Activated CD4-positive, alpha-beta T cell treated with anti-CD3 and anti-CD28 coated beads, Interleukin-2, Interleukin-4, amounts not matched to agents 100 ng/mL and 50 ng/mL, durations not matched to agents 16 hours and 8 hours (primary cell): ENCODE measurements at places on chromosomes 4 and X.
A peak's percentile ranks its signal among the peaks of the same experiment; 100 is the strongest.

DNA sequence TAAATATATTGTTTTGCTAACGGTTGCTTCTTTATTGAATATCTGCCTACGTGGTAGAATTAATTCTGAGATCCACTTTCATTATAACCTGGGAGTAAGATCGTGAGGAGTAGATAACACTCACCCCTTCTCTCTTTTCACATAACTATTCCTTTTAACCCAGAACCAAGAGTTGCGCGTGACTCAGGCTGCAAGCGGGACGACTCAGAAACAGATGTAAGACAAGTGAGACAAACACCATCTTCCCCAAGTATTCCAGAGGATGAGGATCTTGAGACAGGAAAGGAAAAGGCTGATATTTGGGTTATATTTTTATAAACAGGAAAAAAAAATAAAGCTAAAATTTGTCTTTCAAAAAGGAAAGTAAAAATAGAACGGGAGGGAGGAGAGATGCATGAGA is 318.8 kb upstream of the NOCT start:
- no peak for DNase-seq

DNA sequence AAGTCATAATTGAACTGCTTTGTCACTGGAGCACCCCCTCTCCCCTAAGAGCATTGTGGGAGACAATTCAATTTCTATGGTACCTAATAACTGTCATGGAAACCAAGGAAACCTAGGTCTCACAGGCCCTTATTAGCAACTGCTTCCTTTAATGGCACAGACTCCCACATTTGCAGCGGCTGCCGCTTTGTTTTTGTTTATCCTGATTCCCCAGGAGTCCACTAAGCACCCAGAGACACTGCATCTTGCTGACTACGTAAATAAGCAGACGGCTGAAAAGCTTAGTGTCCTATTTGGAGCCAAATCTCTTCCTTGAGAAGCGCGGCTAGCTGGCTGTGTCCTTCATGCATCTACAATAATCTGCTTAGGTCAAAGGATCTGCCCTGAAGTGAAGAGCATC is 494.4 kb downstream of the TMA16 start:
- no peak for DNase-seq

DNA sequence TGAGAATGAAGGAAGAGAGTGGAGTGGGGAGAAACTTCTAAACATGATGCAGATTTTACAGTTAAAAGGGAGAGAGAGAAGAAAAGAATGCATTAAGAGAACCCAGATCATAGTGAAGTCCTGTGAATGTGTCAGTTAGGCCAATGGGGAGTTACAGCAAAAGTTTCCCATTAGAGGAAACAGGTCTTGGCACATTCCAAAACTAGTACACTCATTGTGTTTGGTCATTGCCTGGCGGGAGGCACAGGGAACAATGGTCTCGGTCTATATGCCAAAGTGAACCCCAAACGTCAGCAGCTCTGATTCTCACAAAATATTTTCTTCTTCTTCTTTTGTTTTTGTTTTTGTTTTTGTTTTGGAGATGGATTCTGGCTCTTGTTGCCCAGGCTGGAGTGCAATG is 284.5 kb upstream of the CTSO start:
- DNase-seq = no peak

GRCh38 chrX:130015181-130015580 is 32.7 kb downstream of the BCORL1 start:
- DNase-seq = no peak

- DNase-seq = no peak
Observed at GRCh38 chr4:71677568-71677967, 106.3 kb downstream of the GC start.

DNA sequence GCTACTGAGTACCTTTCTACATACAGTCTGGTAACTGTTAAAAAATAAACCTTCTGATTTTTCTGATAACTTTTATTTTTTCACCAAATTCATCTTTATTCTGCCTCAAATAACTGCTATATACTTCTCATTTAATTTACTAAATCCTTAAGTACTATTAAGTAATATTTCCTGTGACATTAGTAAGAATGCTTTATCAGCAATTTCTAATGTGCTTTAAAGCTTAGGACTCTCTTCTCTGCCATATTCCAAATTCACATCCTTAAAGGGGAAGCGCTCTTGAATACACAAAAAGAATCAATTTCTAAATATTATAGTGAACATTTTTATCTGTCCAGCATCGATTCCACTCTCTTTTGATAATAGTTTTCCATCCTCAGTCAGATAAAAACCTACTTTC is 81.1 kb downstream of the DCAF8L2 start:
- no peak for DNase-seq

DNA sequence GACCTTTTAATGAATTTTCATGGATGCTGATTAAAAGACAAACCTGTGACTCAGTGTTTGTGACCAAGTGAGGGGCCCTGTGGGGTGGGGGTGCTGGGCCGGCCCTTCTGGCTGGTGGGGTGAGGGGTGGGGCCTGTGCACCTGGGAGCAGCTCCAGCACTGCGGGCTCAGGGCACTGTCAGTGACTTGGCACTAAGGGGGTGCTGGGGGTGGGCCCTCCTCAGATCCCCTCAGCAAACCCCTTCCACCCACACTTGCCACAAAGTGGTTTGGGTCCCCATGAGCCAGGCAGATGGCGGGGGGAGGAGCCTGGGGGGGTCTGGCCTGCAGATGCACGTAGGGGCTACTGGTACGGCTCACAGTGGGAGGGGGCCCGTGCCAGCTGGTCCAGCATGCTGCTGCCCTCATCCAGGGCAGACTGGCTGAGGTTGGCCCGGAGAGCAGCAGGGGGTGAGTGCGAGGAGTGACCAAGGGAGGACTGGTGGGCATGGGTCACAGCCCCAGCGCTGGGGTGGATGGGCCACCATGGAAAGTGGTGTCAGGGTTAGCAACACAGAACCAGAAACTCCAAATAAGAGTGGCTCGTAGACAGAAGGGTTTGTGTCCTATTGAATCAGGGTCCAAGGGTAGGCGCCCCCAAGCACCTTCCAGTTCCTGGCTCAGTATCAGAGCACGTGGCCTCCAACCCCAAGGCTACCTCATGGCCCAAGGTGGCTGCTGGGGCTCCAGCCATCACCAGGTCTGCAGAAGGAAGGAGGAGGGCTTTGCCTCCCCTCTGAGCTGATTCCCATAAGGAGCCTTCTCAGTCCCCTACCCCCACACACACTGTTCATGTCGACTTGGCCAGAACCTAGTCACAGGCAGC is 10.1 kb downstream of the NKX1-1 start:
- no peak for DNase-seq

DNA sequence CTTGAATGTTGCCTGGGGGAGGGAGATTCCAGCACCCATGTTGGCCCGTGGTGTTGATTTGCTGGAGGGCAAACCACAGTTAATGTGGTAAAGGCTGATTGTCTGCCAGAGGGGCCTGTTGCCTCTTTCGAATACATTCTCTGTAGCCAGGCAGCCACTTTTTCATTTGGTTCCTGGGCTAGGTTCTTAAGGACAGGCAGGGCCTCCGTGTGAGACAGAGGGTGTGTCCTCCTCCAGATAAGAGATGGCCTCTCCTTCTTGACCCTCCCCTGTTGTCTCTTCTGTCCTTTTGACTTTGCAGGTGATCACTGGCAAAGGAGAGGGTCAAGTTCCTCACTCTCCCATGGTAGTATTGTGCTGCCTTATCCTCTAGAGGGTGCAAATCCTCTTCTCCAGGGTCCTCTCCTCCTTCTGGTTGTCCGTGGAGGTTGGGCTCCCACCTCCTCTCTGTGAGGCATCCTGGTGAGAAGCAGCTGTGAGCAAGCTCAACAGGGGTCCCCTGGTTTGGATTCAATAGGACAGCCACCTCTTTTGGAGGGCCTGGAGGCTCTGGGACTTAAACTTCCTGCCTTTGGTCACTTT is 44.9 kb downstream of the ZNF182 start:
- DNase-seq = peak; percentile 3

DNA sequence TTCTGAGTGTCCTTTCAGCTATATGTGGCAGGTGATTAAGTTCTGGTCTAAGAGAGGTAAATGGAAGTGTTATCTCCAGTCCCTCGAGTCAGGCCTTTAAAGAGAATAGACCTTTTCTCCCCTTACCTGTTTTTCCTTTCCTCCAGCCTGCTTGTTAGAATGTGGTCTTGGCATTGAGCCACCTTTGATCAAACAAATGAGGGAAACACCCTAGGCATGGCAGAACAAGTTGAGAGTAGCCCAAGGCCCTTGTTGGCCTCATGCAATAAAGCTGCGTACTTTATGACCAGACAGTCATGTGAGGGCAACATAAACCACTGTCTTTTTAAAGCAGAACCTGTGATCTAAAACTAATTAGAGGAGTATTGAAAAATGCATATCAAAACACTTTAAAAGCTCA is 13.2 kb upstream of the IL13RA2 start:
- no peak for DNase-seq

DNA sequence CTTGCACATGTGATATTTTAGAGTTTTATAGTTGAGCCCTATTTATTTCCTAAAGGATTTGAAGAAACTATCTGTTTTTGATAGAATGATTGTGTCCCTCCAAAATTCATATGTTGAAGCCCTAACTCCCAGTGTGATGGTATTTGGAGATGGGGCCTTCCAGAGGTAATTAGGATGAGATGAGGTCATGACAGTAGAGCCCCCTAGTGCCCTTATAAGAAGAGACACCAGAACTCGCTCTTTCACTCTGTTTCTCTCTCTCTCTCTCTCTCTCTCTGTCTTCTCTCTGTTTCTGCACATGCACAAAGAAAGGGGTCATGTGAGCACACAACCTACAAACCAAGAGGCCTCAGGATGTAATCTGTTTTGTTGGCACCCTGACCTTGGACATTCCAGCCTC is 921.9 kb upstream of the DIAPH2 start:
- no peak for DNase-seq

GRCh38 chr4:14247767-14248166 is 620.2 kb upstream of the BOD1L1 start:
- DNase-seq = no peak

DNA sequence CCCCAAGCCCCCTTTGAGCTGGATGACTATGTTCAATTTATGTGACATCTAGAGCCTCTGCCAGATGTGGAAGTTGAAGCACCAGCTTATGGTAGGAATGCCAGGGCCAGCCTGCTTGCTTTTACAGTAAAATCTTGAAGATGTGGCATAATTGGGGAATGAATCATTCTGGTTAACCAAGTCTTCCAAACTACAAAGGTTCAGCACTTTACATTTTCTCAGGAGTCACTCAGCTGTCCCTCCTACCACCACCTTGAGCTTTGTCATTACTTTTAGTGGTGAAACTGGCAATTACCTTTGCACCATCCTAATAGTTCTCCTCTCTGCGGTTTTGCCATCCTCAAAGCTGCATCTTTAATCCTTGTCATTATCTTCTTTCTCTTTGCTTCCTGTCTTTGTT is 172.2 kb downstream of the HS6ST2 start:
- no peak for DNase-seq

- DNase-seq = peak; percentile 51
Observed at GRCh38 chrX:151393514-151393913, 3.5 kb upstream of the VMA21 start.

- no peak for DNase-seq
Observed at GRCh38 chr4:88366460-88366859, 12.2 kb upstream of the HERC6 start.

DNA sequence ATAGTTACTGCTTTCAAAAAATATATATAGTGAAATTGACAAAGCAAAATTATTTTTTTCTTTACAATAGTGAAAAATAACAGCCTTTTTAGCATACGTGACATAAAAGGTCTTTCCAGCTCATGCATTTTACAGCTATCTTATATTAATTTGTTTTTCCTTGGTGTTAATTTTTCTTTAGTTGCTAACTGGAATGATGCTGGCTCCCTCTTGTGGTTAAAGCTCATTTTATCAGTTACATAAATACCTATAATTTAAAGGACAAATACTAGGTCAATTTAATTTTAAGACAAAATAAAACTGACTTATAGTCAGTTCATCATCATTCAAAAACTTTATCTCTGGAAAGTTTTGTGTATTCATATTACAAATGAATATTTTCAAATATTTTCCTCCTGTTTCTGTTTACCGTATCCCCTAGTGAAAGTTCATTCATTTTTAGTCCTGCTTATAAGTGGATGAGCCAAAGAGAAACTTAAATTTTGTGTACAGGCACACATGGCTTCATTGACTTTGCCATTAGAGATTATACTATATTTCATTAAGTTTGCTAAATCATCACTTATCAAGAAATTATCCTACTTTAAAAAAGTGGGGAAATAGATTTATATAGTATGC is 9.9 kb upstream of the ANAPC4 start:
- peak; percentile 28 for DNase-seq

- no peak for DNase-seq
Observed at GRCh38 chr4:111136438-111136837, 513.6 kb upstream of the PITX2 start.

DNA sequence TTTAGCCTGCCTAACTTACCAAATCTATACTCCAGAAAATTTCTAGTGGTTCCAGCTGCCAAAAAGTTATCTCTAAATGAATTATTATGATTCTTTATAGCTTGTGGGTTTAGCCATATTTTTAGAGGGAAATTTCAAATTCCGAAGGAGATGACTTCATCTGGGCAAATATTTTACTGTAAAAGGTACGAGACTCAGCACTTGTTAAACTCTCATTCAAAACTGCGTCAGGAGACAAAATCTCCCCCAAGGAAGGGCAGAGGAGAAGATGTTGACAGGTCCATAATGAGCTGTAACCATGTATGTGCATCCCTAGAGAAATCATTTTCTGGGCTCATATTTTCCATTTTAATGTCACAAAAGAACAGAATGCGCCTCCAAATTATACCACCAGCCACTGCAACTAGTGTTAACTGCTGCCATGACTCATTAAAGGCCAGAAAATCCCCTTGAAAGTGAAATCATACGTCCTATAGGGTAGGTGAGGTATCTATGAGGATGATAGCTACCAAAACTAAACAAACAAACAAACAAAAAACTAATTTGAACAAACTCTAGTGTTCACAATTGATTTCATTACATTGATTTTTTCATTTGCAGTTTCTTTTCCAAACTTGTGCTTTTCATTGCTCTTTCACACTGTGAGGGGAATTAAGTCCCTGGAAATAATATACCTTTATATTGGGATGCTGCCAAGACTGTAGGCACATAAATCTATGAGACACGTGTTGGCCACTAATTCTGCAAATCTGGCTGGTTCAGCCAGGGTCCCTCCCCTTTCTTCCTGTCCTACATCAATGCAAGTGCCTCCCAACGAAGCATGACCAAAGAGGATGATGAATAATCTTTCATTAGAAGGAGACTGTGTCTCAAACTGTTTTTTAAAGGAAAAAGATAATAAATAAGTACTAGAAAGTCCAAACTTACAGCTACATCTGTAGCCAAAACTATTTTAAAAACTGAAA is 85.8 kb downstream of the ARHGAP6 start:
- no peak for DNase-seq

- no peak for DNase-seq
Observed at GRCh38 chrX:121635141-121635540, 587.7 kb downstream of the GLUD2 start.

- DNase-seq = no peak
Observed at GRCh38 chr4:26867914-26868684, 7.5 kb downstream of the STIM2 start.
